ENCODE measurements at places on chromosomes 6 and 20.
A peak's percentile ranks its signal among the peaks of the same experiment; 100 is the strongest.

DNA sequence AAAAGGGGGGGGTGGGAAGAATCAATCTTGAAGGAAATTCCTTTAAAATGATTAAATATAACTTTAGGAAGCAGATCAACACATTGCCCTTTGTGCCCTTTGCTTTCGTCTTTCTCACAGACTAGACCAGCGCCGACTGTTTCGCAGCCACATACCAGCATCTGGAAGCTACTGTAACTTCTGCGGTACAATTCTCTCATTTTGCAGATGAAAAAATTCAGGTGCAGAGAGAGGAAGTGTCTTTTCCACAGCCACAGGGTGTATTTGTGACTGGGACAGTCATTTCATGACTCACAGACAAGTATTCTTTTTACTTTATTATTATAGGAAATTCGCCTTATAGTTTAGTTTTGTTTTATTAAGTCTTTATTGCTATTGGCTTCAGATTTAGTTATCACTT is 84.2 kb downstream of the UST start:
- DNase-seq, result peak; percentile 14

- peak; percentile 72 for DNase-seq
These were observed 657 bp downstream of the ZHX3 start for GRCh38 chr20:41316602-41317545.

DNA sequence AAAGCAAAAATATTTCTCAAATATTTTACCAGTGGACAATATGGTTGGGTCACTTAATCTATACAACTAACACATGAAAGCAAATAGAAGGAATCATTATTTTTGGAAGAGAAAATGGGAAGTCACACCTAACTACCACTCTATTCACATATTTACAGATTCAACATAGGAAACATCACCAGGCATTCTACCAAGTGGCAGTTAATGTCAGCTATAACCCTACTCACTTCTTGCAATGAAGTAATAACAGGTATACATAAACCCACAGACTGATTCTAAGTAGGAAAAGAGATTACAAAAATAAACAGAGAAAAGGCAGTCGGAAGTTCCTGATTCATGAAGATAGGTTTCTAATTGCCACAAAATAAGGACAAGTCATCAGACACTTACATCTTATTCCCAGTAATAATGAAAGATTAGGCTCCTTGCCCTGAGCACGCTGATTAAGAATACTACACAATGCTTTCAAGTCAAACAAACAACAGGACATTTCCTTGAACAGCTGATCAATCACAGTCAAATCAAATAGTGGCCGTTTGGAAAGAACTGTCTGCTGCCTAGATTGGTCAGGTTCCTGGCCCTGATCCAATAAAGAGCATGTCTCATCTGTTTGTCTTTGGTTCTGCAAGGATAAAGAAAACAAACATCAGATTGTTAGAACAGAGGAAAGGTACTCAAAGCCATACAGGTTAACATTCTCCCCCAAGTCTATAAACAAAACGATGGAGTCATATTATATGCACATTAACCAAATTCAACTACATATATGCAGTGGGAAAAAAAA is 79.2 kb upstream of the PLN start:
- no peak for DNase-seq

- no peak for DNase-seq
These were observed 27.8 kb upstream of the APMAP start for GRCh38 chr20:25020345-25020744.
